ENCODE measurements at places on chromosomes 16 and 17. TPM values are rescaled to one million over a fixed set of nuclear protein-coding genes. Genes with fewer than 3 reads are reported as not detected.

The USP32 gene
- 45.0 TPM for total RNA-seq

The SLFN13 gene
- 0.88 TPM for total RNA-seq

The SLC5A10 gene
- not detected for total RNA-seq

The RBL2 gene
- total RNA-seq = 44.9 TPM

The TOX3 gene
- total RNA-seq = 44.2 TPM

DNA sequence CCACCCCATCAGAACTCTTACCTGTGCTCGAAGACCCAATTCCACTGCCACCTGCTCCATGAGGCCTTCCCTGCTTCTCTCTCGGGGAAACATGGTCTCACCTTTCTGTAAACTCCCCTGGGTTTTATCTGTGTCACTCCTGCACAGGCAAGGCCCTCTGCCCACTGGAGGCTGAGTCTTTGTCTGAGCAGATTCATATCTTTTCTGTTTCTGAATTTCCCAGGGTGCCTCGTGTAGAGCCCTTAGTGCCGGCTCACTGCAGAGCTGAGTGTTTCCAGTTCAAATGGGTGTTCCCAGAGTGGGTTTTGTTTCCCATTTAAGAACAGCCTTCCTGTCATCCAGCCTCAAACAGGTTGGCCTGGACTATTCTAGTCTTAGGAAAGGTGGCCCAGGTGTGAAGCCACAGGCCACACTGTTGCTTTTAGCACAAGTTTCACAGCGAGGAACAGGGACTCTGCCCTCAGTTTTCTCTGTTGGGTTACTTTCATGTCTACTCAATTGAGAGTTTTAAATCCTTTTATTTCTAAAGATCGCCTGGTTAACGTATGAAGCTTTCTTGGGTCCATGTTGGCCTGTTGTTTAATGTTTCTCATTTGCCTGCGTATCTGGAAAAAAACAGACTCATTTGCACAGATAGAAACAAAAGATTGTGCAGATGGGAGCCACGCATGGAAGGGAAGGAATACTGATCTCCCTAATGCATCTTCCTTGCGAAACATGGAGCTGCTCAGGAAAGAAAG lies 228.7 kb downstream of the MSI2 start:
- H3K27me3 ChIP-seq = no peaks in the 10 kb centered on the region
- H3K4me3 ChIP-seq = no peak overlapping the region
- peak overlapping the region; percentile 83 for H3K27ac ChIP-seq

DNA sequence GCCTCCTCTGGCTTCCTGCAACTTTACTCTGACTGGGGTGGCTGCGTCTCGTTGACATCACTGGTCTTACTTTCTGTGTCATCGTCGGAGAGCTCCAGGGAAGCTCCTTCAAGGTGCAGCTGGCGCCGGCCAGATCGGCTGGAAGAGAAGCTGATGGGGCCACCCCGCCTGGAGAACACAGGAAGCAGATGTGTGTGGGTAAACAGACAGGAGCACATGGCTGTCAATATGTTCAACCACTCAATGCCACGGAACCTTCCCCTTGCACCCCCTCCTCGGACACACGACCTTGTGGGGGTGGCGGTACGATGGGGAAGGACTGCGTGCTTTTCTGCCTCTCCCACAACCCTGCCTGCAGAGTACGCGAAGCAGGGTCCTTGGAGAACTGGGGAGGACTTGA lies 40.1 kb downstream of the NDEL1 start:
- no peaks in the 10 kb centered on the region for H3K4me1 ChIP-seq
- H3K36me3 ChIP-seq = peaks cover 3% of the 10 kb centered on the region
- no peak overlapping the region for H3K27ac ChIP-seq

All from neural progenitor cell (in vitro differentiated cells).